Activated CD4-positive, alpha-beta T cell treated with anti-CD3 and anti-CD28 coated beads, Interleukin-2, amount 10 ng/mL, durations not matched to agents 7 days and 5 days (primary cell): ENCODE measurements at places on chromosomes 7 and 10. TPM values are rescaled to one million over a fixed set of nuclear protein-coding genes. Genes with fewer than 3 reads are reported as not detected.

Gene TMEM176A
- total RNA-seq, result not detected

Gene NPC1L1
- total RNA-seq, result not detected

Gene ABI1
- 59.7 TPM for total RNA-seq

Gene FMC1
- total RNA-seq, result 7.8 TPM

Gene AOAH
- 13.3 TPM for total RNA-seq

Gene IL6
- 0.67 TPM for total RNA-seq

Gene OR2A42
- total RNA-seq, result 0.04 TPM

GRCh38 chr10:80407812-80408241 lies 524 bp upstream of the PRXL2A start:
- no peak for DNase-seq

DNA sequence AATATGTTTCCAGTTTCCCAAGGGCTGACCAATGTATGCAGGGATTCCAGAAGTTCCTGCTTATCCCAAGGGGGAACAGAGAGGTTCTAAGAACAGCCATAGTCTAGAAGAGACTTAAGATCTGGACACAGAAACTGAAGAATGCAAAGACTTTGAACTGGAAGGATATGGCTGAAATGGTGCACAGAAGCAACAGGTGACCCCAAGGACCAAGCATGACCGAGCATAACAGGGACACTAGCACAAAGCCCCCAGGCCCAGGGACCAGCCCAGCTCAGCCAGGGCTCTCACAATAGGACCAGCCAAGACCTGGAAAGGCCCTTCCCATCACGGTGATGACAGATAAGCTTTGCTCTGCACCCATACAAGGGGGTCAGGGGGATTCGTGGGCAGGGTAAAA lies 213.0 kb upstream of the KMT2E start:
- DNase-seq, result no peak

DNA sequence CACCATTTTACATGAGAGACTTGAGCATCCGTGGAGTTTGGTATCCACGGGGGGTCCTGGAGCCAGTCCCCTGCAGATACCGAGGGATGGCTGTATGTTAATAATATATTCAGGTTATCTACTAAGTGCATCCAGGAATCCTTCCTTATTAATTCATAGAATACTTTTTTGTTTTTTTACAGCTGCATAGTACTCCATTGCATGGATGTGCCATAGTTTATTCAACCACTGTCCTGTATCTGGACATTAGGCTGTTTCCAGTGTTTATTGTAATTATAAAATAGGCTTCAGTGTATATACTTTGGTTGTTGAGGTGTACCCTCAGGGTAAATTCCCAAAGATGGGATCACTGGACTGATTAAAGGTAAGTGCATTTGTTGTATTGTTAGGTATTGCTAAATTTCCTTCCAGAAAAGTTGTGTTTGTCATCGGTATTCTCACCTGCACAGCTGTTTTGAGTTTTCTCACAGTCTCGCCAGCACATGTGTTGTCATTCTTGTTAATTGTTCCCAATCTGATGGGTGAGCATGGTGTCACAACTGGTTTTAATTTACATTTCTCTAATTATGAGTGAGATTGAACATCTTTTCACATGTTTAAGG lies 55.1 kb downstream of the INPP5F start:
- DNase-seq, result no peak

DNA sequence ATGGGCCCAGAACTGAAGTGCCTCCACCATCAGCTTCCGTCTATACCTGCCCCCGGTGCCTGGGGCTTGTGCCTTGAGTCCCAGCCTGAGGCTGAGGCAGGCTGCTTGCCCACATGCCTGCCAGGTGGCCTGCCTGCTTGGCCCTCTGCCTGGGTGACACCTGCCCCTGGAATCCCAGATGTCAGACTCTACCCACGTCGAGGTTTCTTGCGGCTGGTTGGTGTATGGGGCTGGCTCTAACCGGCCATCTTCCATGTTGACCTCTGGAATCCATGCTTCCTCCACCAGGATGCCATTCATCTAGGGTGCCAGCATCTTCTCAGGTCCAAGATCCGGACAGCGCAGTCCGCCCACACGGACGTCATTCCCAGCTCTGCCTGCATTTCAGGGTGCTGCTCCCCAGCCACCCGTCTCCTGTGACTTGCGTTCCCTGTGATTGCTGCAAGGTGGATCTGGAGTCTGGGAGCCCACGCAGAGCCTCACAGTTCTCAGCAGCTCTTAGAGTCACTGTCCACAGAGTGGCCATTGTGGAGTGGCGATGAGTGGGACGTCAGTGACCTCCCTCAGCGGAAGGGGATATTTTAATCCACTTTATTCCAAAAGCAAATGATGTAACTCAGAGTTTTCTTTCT lies 298.1 kb downstream of the TCERG1L start:
- DNase-seq, result no peak

GRCh38 chr7:138125598-138126111 lies 49.4 kb downstream of the AKR1D1 start:
- DNase-seq, result no peak

DNA sequence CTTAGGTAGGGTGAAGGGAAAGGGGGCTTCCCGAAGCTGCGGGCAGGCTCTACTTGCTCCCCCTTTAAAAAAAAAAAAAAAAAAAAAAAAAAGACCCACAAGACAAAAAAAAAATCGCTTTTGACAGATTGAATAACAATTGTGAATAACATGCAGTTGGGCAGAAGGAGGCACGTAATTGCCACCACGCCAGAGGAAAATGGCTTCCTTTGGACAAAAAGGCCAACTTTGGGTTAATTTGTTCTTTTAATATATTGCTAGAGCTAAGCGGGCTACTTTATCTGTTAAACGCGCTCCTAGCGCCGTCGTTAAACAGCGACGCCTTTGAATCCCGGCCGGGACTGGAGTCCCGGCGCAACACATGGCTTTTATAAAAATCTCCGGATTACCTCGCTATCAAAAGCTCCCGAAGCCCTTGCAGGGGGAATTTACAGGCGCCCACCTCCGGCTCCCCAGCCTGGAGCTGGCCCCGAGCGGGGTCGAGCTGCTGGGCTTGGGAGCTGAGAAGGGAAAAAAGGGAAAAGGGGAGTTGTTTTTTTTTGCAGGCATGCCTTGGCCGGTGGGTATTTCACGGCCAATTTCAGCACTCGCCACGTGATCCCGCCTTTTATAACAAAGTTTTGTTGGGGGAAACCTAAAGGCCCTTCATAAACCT lies 1.2 kb downstream of the HOXA11 start:
- DNase-seq, result no peak

GRCh38 chr10:34758447-34758996 lies 56.6 kb downstream of the PARD3 start:
- DNase-seq, result no peak

DNA sequence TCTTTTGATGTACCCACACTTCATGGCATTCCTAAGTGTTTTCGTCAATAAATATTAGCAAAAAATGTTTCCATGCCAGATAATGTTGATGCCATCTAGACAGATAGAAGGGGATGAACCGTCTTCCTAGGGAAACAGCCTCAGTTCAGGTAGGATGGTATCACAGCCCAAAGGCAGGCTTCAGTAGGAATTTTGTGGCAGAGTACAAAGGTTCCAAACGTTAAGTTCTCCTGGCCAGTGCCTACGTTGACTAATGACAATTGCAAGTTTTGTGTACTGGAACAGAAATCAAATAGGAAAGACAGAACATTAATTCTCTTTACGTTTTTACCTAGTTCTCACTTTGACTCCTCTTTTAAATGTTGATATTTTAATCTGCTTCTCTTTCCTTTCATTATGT lies 75.0 kb downstream of the ZMYND11 start:
- DNase-seq, result no peak

DNA sequence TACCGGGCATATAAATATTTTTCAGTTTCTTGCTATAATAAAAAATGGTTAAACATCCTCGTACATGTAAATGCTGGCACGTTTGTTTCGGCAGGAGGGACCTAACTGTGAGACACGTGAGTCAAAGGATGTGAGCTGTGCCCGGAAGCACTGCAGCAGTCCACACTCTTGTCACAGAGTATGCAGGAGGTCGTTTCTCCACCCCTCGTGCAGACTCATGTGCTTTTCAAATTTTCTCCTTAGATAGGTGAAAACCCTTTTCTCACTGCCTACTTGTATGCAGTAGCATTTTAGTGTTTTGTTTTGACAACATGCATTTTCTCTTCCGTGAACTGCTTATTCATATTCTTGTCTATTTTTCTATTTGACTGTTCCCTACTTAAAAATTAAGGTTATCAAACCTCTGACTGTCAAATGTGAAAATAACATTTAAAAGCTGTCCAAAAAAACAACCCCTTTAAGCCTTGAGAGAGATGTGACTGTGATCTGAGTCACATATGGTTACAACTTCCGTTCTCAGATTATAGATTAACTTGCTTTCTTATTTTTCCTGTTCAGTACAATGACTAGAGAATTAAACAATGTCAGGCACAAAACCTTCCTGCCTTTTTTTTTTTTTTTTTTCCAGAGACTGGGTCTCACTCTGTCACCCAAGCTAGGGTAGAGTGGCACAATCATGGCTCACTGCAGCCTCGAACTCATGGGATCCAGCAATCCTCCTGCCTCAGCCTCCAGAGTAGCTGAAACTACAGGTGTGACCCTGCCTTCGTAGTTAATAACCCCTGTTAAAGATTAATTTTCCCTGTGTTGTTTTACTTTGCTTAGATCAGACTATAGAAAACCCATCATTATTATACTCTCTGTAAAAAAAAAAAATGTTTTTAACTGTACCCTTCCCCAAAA lies 45.1 kb downstream of the DPY19L1 start:
- DNase-seq, result peak; percentile 17

DNA sequence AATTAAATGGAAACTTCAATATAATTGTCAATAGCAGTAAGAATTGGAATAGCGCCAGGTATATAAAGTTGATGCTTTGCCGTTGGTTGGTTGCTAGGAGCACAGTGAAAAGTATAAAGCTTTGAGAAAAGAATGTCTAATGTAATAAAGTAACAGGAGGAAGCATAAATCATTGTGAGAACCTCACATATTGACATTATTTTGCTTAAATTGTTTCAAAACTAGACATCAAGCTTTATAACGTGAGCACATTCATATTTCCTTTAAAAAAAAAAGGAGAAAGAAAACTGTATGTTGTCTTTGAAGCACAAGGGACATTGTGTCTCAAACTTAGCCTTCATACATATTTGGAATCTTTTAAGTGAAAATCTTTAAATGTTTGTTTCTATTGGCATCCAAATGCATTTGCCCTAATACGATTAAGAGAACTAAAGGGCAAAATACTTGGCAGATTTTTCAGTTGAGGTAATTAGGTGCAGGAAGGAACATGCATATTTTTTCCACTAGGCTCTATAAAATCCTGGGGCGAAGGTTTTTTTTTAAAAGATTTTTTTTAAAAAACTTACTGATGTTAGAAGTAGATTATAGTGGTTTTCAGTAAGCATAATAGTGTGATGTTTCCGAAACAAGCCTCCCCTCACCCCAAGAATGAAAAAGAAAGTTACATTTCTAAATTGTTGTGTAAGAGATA lies 92.4 kb downstream of the ARID5B start:
- DNase-seq, result peak; percentile 36

DNA sequence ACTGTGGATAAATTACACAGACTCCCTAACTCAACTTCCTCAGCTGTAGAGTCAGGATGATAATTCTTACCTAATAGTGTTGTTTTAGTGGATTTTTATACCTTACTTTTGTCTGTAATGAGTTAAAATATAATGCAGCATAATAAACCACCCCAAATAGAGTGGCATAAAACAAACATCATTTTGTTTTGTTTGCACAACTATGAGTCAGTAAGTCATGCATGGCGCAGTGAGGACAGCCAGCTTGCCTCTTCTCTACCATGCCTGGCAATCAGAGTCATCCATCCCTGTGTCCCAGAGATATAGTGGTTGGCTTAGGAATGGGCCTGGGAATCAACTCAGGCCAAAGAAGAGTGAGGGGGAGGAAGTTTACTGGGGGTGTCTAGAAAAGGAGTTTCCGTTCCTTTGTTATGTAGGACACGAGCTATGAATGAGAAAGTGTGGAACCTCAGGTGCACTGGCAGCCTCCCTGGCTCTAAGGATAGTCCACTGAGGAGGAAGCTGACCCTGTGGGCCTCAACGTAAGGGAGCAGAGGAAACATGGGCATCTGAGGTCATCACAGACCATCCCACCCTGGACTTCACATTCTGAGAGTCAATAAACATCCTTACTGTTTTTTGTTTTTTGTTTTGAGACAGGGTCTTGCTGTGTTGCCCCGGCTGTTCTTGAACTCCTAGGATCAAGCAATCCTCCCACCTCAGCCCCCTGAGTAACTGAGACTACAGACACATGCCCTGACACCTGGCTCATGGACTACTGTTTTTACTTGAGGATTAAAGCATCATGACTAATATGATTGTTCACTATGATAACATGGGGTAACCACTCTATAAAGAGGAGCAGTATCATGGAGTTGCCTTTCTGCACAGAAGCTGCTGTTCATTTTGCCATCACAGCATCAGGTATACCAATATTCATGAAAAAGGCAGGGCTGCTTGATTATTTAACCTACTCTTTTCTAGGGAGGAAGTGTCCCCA lies 21.0 kb upstream of the GRB10 start:
- DNase-seq, result no peak

DNA sequence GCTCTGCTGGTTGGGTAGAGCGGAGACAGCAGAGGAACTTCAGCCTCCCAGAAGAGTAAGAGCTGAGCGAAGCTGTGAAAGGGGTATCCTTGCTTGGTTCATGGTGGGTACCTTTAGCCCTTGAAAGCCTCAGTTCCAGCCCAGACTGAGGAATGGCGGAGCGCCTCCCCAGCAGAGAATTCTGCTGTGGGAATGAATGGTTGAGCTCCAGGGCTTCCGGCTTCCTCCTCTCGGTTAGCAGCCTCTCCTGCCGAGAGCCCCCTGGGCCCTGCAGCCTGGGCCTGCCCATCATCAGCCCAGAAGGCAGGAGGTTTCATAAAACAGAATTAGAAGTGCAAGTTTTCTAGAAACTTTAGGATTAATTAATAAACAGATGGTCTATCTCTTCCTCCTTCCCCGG lies 79.9 kb upstream of the ANLN start:
- no peak for DNase-seq

- DNase-seq, result no peak
These were observed 155.0 kb downstream of the STK31 start for GRCh38 chr7:23864973-23865372.

DNA sequence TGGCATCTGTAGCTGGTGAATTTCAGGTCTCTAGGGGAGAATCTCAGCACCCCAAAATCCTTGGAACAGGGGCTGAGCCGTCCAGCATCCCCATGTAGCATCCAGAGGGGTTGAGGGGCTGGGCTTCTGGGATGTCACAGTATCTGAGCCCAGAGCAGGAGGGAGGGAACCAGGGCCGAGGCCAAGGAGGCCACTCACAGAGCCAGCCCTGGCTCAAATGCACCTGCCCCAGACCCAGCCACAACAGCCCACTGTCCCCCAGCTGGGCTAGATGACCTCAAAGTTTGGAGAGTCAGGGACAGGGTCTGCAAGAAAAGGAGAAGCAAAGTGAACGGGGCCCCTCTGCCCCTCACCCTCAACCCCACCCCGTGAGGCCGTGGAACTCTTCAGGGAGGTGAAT lies 22.3 kb downstream of the VSIR start:
- no peak for DNase-seq
